ENCODE measurements at places on chromosomes 4 and X.

DNA sequence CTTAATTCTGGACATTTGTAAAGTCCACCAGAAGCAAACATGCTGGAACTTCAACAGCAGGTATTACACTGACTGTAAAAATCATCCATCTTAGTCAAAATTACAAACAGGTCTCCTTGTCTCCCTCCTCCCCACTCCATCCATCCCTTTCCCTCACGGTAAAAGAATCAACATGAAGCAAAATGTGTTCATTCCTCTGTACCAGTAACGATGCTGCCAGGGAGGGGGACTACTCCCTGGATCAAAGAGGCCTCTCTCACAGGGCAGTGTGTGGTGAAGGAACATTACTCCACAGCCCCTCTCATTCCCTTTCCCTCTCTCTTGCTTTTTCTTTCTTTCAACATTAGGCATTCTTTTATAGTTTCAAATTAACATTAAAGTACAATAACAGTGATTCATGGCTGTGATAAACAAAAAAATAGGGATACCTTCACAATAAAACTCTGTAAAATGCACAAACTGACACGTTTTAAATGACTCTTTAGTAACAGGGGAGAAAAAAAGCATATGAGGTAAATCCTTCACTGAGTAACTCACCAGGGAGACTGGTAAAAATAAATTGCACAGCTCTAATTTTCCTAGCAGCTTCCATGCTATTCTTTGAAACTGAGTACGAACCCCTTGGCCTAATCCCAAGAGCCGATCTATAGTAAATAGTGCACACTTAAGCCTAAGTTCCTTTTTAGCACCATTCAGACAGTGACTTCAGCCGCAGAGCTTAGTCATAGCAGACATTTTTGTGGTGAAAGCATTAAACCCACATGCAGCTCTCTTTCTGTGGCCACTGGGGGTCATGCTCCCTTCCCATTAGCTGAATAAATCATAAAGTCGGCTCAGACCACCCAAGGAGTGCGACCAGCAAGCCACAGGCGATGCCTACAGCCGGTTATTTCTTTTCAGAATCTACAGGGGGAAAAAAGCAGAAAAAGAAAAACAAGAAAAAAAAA is 215.6 kb upstream of the GYPA start:
- no peak for DNase-seq

DNA sequence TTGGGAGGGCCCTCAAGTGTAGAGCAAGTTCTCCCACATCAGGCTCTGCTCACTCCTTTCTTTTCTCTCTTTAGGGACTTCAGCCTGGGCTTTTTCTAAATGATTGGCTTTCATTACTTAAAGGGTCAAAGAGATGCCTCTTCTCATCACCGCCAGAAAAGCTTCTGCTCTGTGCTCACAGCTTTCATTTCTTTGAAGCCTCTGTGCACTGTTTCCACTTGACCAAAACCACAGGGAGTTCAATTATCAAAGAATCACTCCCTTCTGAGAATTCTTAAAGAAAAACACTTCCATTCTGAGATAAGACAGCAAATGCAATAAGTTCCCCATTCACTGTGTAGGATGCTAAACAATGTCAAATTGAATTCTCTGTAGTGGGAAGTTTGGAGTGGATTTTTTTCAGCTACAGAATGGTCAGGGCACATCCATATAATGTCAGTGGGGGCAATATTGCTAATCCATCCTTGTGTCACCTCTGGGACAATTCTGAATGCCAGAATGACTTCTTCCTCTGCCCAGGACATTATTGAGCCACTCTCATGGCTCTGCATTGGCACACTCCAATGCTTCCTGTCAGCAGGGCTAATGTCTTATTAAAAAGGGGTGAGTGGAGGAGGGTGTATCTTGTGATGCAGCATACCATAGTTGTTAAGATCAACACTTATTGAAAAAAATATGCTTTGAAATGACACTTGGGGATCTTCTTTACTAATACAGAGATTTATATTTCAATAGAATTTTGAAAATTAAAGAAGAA is 217.6 kb downstream of the SNCA start:
- no peak for DNase-seq

GRCh38 chr4:8215001-8215427 is 15.9 kb downstream of the SH3TC1 start:
- DNase-seq = no peak

DNA sequence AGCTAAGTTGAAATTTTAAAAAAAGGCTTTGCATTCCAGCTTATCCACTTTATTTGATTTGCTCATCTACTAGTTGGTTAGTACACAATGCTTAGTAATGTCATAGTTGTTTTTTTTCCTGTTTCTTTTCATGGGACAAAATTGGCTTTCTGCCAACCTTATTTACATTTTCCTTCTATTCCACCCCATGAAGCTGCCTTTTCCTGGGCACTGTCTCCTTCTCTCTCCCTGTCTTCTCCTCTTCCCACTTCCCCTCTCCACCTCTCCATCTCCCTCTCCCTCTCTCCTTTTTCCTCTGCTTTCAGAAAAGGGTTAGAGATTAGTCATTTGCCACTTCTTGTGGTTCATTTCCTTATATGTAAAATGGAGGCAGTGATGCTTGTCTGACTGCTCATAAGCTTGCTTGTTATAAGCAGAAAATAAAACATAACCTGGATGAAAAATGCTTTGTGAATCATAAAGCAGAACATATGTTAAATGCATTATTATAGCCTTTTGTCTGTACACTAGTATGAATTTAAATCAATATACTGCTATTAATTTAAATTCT is 181.9 kb downstream of the CEP135 start:
- no peak for DNase-seq

DNA sequence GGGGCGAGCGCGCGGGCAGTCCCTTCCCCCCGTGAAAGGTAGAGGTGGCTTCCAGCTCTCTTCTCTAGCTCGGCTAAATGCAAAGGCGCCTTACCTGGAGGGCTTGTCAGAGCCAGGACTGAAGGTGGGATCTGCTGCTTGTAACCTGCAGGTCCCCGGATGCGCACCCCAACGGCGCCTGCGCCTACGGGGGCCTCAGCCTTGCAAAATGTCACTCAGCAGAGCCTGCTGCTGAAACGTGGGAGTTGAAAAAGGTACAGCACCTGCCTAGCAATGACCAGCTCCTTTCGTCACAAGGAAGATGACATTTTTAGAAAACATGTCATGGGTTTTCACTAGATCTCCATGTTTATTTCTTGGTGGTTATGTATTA is 583 bp downstream of the ABHD18 start:
- peak; percentile 61 for DNase-seq

- DNase-seq = no peak
Measured at GRCh38 chr4:189530848-189531247, 409.8 kb upstream of the FRG1 start.

- DNase-seq = no peak
Measured at GRCh38 chr4:101141855-101142254, 205.5 kb downstream of the PPP3CA start.

DNA sequence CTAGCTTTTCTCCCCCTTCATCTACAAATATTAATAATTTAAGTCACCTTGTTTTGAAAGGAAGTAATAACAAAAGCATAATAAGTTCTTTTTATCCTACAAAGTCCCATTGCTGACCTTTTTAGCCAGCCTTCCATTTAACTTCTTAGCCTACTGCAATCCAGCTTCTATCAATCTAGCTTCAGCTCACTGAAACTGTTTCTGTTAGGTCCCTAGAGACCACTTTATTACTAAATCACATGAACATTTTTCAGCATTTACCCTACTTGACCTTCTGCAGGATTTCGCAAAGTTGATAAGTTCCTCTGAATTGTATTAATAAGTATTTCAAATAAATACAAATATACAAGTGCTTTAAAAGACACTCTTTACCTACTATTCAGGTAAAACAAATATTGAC is 186.5 kb downstream of the ANTXR2 start:
- DNase-seq = no peak

DNA sequence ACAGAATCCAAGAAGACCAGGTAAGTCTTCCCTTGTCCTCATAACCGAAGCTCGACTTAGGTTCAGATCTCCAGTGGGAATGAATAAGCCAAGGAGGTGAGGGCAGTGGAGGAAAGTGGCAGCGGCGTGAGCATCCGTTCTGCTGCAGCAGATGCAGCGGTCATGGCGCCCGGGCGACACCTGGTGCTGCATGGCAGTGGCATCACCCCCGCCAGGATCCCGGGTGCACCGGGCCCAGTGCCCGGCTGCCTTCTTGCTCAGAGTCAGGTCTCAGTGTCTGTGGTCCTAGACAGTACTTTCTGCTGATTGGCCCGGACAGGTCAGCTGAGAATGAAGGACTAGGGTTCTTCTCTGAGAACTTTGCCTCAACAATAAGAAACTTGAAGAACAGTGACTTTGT is 83.4 kb upstream of the SORBS2 start:
- DNase-seq = no peak

DNA sequence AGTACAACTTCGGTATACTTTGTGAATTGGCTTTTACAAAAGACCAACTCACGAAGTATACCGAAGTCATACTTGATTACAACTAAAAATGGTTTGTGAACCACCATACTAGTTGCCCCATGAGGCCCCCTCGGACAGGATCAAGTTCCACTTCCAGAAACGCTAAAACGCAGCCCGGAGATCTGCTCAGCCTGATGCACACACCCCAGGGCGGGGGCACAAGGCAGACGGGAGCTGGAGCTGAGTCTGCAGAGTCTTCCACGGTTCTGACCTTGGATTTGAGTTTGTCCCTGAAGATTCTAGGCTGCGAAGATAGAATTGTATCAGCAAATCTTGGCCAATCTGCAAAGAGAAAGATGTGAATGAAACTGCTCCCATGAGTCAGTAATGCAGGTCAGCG is 118.1 kb downstream of the SORCS2 start:
- no peak for DNase-seq

DNA sequence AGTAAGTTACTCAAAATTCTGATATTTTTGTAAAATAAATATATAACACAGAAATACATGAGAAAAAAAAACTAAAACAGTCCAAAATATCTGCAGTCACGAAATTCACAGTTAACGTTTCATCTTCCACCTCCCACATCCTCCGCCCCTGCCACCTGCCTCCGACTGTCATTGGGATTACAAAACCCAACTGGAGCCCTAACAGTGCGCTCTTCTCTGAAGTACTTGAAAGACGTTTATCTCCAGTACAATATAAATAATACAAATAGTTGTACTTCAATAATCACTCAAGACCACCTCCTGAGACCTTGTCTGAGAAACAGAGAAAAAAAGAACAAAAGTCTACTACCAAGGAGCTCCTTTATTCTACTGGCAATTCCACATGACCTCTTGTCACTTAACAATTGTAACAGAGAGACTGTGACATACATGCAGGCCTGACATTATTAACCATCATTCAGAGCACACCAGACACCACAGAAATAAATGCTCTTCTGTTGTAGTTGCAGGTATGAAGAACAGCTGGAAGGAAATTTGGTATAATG is 280.6 kb downstream of the PPP3CA start:
- no peak for DNase-seq

All from HT-29 (cell line).